ENCODE measurements at places on chromosomes 1 and 21.
A peak's percentile ranks its signal among the peaks of the same experiment; 100 is the strongest.

DNA sequence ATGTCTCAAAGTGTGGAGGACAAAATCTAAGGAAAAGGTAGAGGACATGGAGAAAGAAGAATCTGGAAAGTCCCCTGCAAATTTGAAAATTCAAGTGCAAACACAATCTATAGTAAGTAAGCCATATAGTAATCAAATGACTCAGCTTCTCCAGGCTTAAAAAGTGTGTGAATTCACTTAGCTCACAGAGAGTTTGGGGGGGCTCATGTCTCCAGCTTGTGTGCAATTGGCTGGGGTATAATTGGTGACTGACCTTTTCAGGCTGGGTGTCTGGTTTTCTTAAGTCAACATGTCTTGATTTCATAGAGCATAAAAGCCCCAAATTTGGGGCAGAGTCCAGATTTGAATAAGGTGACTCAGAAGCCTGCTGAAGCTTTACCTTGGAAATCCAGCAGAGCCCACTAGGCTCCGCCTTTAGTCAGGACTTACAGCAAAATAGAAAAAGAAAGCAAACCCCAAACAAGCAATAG is 8.6 kb downstream of the CLDN14 start:
- DNase-seq, result no peak

- no peak for DNase-seq
Measured at GRCh38 chr1:222034790-222035189, 292.9 kb upstream of the DUSP10 start.

GRCh38 chr1:113142791-113143190 is 69.8 kb downstream of the LRIG2 start:
- DNase-seq, result no peak

GRCh38 chr1:23101101-23101827 is 67.4 kb downstream of the LUZP1 start:
- no peak for DNase-seq

GRCh38 chr21:32710987-32711386 is 16.8 kb downstream of the SYNJ1 start:
- DNase-seq, result no peak

DNA sequence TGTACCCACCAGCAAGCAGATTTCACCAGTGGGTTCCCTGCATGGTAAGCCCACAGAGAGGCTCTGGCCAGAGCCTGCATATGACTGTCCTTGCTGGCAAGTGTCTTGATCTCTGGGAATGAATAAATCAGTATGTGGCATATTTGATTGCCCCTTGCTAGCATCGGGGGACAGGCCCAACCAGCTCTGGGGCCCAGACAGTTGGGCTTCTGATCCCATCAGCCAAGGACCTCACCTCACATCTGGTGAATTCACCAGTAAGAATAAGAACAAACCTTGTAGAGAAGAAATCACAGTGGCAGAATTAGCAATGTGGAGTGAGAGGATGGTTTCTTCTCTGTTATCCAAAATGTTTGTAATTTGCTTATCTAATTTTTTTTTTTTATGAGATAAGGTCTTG is 15.9 kb downstream of the SLC1A7 start:
- no peak for DNase-seq

- DNase-seq, result no peak
Measured at GRCh38 chr1:170755795-170756194, 91.9 kb downstream of the PRRX1 start.

DNA sequence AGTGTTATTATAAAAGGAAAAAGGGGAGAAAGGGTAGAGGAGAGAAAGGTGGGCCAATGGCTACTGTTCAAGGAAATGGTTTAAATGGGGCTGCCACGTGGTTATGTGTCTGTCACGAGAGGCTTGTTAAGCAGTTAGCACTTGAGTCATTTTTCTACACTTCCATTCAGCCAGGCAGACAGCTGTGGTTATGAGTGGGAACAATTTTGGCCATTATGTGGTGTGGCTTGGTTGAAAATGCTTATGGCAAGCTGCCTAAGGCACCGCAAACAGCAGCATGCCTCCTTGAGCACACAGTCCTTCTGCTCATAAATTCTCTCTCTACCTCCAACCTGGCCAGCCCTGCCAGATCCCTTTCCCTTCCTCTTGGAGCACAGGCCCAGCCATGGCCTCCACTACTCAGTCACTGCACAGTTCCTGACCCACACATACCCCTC is 3.2 kb upstream of the SRM start:
- no peak for DNase-seq

GRCh38 chr1:51875836-51876235 is 2.7 kb downstream of the NRDC start:
- DNase-seq, result no peak

DNA sequence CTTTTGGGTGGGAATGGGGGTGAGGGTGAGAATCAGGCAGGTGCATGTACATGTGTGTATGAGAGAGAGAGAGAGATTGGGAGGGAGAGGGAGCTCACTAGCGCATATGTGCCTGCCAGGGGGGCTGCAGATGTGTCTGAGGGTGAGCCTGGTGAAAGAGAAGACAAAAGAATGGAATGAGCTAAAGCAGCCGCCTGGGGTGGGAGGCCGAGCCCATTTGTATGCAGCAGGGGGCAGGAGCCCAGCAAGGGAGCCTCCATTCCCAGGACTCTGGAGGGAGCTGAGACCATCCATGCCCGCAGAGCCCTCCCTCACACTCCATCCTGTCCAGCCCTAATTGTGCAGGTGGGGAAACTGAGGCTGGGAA is 95.0 kb downstream of the EPHB2 start:
- DNase-seq, result no peak

DNA sequence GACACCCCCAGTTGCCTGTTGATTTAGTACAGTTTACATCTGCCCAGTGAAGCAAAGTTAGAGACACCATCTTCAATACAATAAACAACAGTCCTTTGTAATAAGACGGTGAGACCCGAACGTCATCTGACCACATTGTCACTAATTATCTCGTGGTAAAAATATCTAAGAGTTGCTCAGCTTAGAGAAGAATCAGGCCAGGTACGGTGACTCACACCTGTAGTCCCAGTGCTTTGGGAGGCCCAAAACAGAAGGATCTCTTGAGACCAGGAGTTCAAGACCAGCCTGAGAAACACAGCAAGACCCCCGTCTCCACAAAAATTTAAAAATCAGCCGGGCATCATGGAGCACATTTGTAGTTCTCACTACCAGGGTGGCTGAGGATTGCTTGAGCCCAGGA is 53.5 kb downstream of the CD34 start:
- DNase-seq, result no peak

GRCh38 chr1:156752843-156753482 is 1.5 kb upstream of the HDGF start:
- no peak for DNase-seq

DNA sequence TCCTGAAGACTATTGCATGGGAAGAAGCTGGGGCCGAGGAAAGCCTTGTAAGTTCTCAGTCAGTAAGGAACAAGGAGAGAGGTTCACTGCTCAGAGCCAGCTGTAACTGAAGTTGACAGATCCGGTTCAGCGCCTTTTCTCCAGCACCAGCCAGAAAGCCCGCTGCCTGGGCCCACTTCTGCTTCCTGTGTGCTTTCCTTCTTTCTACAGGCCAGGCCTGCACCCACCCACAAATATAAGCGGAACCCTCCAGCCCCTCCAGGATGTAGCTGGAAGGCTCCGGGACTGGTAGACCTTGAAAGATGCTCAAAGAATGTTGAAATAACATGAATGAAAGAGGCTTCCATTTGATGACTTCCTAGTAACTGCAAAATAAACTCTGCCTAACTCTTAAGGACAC is 38.8 kb downstream of the PARP1 start:
- DNase-seq, result no peak

GRCh38 chr1:206634365-206635079 is 814 bp upstream of the DYRK3 start:
- DNase-seq, result peak; percentile 47

DNA sequence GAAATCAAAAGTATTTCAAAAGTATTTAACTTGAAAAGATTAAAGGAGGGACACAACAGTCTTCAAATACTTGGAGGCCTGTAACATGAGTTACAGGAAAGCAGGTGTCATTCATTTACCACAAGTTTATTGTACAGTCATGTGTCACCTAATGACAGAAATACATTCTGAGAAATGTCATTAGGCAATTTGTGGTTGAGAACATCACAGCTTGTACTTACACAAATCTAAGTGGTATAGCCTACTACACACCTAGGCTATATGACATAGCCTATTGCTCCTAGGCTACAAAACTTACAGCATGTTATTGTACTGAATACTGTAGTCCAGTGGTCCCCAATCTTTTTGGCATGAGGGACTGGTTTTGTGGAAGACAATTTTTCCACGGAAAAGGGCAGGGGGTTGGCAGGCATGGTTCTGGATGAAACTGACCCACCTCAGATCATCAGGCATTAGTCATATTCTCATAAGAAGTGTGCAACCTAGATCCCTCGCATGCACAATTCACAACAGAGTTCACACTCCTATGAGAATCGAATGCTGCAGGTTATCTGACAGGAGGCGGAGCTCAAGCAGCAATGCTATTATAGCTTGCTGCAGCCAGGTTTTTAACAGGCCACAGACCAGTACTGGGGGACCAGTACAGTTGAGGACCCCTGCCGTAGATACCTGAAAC is 25.0 kb upstream of the PHTF1 start:
- no peak for DNase-seq

- DNase-seq, result no peak
Measured at GRCh38 chr1:19828546-19828945, 13.5 kb upstream of the RNF186 start.

DNA sequence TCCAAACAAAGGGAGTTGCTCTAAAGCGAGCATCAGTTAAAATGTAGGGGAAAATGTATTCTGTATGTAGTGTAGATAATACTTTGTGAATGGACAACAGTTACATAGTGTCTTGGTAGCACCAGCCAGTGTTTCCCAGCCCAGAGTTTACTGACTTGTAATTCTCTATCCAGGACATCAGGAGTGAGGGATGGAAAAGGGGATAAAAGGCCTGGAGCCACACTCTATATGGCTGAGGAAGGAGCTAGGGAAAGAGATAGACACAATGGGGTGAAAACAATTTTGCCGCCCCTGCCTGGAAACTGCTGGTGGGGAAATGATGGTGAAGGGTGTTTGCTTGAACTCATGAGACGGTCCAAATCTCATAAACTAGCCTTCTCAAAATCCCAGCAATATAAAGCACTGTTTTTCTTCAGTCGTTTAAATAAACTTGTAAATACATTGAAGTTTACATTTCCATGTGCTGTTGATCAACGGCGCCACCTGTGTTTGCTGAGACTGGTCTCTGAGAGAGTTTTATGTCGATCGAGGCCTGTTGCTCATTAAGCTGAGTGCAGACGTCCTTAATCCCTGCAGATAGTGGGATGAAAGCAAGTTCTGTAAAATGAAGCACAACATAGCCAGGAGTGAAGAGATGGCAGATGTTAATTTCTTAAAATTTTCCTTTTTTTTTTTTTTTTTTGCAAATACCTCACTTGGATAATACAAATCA is 27.9 kb upstream of the AGO1 start:
- no peak for DNase-seq

- no peak for DNase-seq
Measured at GRCh38 chr1:199319341-199319740, 680.5 kb downstream of the PTPRC start.

DNA sequence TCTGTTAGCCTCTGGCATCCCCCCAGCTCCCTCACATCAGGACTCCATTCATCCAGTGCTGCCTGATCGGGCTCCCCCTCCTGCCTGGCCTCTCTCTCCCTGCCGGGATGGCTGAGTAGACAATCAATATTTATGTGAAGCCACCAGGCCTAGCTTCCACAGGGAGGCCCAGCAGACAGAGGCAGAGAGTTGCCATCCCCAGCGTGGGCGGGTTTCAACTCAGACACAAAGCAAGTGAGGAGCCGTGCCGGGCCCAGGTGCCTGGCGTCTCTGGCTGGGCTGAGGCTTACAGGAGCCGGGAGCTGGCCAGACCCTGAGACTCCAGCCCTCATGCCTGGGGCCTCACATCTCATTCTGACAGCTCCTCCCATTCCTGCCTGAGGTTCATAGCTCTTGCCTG is 34.5 kb upstream of the ATP2B4 start:
- no peak for DNase-seq

DNA sequence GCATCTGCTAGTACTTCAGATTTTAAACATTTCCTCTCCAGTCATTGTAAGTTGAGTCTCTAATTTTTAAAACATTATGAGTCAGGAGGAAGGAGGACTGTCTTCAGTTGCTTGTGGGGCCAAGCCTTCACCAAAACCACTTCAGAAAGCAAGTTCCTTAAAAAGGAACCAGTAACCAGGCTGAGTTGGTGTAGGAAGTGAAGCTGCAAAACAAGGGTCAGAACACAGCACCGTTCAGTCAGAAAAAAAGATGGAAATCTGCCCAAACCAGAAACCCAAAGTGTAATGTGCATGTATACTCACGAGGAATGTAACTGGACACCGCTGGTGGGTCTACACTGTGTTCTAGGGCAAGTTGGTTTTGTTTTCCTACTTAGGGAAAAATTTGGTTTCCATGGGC is 402.1 kb downstream of the SETD4 start:
- no peak for DNase-seq

DNA sequence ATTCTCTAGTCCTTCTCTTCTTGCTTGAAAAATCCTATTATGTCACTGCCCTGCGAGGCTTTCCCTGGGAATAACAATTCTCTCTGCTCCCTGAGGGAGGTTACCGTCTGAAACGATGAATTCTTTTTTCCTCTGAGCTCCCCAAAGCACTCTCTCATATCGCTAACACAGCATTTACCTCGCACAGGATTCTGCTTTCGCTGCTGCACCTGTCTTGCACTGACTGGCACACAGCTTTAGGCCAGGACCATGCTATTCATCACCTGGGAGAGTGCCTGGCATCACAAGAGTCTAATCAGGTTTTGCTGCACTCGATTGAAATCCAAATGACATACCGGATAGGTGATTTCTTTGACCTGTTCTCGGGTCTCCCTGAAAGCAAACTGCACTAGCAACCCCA is 52.8 kb upstream of the GNG4 start:
- no peak for DNase-seq

DNA sequence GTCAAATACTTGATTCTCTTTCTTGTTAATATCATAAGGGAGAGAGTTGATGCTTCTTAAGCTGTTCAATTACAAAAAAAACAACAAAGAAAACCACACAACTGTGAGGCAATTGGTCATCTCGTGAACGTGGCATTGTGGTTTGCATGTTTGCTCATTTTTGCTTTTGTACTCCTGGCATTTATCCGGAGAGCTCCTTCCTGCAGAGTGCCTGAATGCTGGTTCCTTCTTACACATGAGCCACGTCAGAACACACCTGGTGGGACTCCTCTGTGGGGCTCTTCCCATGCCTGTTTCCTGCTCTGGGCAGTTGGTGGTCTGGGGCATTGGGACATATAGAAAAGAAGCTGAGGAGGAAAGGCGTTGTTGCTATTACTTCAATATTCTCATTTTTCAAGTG is 25.7 kb downstream of the KCNK1 start:
- no peak for DNase-seq

DNA sequence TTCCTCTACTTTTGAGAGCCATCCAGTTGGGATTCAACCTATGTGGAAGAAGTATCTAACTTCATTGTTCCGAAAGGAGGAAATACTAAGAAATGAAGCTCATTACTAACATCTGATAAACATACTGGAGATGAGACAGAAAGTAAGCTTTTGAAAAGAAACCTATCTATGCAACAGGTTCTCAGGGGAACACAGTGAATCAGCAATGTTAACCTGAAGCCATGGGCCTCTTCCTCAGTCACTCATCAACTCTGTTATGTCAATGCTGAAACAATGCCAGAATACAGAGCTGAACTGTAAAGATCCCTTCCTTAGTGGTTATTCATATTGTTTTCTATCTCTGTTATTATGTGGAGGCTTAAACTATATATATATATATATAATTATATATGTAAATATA is 55.5 kb upstream of the ESRRG start:
- no peak for DNase-seq
